Cerebellar nuclear complex (tissue), 1 donor: ENCODE measurements at places on chromosomes 12 and 14.

DNA sequence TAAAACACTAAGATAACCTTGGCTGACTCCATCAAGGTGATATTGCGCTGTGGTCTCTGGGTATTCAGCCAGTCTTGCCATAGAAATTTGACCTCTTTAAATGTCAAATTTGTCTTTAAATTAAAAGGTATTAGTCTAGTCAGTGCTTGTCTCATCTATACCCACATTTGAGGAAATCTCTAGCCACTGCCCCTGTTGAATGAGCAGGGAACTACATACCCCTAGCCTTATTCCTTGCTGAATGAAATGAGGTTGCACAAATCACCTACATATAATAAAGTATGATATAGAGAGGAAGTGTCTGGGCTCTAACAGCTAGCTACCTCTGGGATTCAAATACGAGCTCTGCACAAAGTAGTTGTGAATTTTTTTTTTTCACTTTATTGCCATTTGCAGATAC lies 256.8 kb downstream of the C12orf50 start:
- DNase-seq = no peak

GRCh38 chr14:81066672-81067071 lies 111.3 kb downstream of the TSHR start:
- DNase-seq = no peak

GRCh38 chr14:104600141-104600643 lies 4.4 kb downstream of the TMEM179 start:
- DNase-seq = no peak

DNA sequence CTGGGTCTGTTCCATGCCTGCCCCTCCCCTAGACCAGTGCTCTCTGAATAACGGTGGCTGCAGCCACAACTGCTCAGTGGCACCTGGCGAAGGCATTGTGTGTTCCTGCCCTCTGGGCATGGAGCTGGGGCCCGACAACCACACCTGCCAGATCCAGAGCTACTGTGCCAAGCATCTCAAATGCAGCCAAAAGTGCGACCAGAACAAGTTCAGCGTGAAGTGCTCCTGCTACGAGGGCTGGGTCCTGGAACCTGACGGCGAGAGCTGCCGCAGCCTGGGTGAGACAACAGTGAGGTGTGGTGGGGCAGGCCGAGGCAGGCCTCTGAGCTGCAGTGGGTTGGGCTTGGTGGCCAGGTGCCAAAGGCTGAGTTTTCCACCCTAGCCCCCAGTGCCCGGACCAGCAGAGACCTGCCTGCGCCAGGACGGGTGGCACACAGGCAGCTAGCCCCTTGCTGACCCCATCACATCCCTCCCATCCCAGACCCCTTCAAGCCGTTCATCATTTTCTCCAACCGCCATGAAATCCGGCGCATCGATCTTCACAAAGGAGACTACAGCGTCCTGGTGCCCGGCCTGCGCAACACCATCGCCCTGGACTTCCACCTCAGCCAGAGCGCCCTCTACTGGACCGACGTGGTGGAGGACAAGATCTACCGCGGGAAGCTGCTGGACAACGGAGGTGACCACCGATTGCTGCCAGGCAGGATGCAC lies 28.2 kb upstream of the LRP1-AS start:
- no peak for DNase-seq

- no peak for DNase-seq
Measured at GRCh38 chr12:53747095-53747494, 4.7 kb downstream of the CISTR start.

- DNase-seq = no peak
Measured at GRCh38 chr12:6302621-6303020, 7.9 kb upstream of the PLEKHG6 start.

DNA sequence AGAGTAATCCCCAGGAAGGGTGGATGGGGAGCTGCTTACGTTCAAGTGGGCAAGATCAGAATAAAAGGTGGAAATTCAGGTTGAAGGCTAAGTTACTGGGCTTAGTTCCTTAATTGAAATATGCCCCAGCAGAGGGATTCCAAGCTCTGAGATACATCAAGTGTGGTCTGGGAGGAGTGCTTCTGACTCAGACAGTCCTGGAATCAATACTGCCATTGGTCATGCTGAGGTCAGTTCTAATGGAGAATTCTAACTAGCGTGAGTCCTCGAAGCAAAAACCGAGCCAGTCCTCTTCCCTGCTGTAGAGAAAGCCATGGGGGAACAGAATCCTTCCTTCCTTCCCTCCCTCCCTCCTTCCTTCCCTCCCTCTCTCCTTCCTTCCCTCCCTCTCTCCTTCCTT lies 39.9 kb downstream of the NOS1 start:
- no peak for DNase-seq

GRCh38 chr12:106783515-106783914 lies 9.0 kb downstream of the RIC8B start:
- no peak for DNase-seq

GRCh38 chr12:123750159-123750656 lies 11.9 kb upstream of the DNAH10 start:
- DNase-seq = no peak

DNA sequence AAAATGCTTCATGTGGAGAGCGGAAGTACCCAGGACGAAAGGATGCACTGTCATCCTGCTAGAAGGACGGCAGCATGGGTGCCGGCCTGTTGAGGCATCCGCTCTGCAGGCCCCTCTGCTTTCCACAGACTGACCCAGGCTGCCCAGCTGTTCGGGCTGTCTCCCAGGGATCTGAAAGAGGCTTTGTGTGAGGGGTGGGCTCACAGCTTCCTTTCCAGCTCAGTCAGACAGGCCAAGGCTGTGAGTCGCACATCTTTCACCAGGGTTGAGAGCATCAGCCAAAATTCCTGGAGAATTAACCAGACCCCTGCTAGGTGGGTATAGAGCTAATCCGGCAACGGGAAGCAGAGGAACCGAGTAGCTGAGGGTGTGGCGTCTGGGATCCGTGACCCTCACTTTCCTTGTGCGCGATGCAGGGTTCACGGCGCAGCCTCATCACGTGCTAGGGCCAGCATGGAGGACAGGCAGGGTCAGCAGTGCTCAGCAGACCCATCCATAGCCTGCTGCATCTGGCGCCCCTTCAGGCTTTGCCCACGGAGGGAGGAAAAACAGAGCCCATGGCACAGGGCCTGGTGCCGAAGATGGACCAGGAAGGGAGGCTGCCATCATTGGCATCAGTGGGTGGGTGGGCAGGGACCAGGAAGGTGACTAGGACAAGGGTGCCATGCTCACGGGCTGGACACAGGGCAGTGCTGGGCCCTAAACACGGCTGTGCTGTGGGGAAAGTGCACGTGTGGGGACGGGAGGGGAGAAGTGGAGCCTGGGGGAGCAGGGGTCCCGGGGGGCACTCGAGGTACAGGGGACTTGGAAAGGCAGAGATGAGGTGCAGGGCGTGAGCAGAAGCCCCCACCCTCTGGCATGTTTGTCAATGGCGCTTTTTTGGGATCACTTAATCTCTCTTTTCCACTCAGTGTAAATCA lies 9.2 kb upstream of the SIVA1 start:
- DNase-seq = no peak

- DNase-seq = no peak
Measured at GRCh38 chr14:21055432-21056117, 2.0 kb upstream of the RNASE8 start.

DNA sequence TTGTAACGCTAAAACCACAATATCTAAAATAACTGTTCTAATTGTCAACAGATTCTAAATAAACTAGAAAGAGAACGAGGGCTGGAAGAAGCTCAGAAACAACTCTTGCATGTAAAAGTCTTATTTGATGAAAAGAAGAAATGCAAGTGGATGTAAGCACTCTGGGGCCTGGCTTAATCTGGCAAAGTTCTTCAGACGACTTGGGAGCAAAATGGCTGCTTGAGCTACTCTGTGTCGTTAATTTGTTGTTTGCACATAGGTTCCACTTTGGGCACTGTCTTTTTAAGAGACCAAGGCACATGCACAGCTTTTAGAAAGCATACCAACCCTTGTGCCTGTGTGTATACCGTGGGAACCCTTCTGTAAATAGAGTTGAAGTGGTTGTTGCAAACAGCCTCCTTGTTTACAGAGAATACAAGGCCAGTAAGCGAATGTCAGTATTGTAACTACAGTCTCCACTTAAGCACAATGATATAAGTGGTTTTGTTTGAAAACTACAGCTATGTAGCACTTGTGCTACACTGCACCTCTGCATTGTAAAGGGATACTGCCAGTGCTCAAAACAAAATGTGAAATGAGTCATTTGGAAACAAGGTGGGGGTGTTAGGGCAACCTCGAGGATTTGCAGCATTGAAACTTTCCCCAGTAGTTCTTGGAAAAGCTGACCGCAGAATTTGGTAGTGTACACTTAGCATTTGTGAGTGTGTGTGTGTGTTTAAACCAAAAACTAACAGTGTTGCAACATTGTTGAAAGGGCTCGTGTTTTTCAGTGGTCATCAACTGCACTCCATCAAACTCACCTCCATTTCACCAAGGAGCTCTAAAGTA lies 154.3 kb downstream of the CEP83 start:
- DNase-seq = no peak

DNA sequence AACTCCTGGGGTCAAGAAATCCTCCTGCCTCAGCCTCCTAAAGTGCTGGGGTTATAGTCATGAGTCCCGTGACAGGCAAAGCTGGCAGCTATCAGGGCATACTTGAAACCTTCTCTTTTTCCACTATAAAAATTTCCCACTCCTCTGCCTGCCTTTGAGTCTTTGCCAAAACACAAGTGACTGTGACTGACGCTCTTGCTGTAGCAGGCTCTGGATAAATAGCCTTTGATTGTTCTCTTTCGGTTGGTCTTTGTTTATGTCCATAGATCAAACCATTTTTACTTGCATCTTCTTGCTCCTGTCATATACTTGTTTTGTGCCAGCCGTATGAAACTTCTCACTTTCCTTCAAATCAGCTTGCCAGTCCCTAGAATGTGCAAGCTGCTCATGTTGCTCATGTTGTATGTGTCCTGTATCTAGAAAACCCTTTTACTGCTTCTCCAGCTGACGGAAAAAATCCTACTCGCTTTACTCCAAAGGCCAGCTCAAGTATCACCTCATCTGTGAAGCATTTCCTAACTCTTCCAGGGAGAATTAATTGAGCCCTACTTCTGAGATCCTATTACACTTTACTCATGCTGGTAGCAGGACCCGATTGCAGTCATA lies 73.1 kb downstream of the RESF1 start:
- no peak for DNase-seq

DNA sequence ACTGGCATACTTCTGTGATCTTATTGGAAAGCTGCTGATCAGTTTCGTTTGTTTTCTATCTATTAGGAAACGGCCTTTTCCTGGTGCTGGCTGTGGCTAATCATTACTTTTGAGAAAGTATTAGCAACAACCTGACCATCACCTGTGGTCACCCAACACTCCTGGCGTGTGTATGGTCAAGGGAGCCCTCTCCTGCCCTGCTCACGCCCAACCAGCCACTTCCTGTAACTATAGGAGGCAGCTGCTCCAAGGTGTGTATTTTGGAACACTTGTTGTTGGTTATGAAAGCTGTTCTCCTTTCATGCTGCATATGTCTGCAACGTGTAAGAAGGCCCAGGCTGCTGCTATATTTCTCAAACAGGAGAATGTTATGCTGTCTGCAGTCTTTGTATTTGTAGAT lies 1582.8 kb downstream of the AACS start:
- no peak for DNase-seq

GRCh38 chr14:48983351-48983888 lies 602.8 kb downstream of the RPS29 start:
- no peak for DNase-seq

- no peak for DNase-seq
Measured at GRCh38 chr12:120225852-120226640, 25.1 kb upstream of the RPLP0 start.

DNA sequence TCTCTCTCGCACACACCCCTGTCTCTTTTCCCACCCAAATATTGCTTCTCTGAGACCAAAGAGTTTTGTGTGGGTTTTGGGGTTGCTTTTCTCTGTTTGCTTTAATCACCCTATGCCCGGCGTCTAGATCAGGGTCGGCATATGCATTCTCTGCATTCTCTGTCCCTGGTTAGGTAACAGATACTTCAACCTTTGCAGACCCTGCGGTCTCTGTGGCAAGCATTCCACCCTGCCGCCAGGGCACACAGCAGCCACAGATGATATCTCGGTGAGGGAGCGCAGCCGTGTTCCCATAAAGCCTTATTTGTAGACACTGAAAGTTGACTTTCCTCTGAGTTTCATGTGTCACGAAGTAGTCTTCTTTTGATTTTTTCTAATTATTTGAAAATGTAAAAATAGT lies 110.4 kb upstream of the FZD10 start:
- DNase-seq = no peak

- no peak for DNase-seq
Measured at GRCh38 chr14:72892103-72892878, 1.6 kb downstream of the DPF3 start.

- no peak for DNase-seq
Measured at GRCh38 chr12:110229409-110229808, 51.6 kb upstream of the ATP2A2 start.

DNA sequence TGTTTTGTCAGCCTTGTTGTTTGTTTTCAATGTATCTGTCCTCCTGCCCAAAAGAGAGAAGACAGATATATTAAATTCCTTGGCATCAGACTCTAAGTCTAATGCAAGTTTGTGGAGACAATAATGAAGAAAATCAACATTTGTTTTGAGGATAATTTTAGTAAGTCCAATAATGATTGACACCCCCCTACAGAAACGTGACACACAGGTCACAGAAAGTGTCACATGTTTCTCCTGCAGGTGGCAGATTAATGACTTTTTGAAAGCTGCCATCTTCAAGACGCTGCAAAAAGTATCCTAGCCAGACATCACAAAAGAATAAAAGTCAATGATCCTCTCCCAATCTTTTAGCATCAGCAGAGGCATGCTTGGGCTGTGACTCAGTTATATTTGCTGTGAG lies 378.8 kb upstream of the TMPO start:
- DNase-seq = no peak

- no peak for DNase-seq
Measured at GRCh38 chr14:79011091-79011919, 841.1 kb downstream of the NRXN3 start.

- no peak for DNase-seq
Measured at GRCh38 chr14:69861025-69861569, 18.1 kb upstream of the SMOC1 start.

- no peak for DNase-seq
Measured at GRCh38 chr14:99537399-99537798, 56.2 kb downstream of the CCNK start.
